Activated naive CD4-positive, alpha-beta T cell (primary cell): ENCODE measurements at places on chromosomes 12 and 14.

GRCh38 chr12:126747530-126748149 is 1519.3 kb upstream of the TMEM132C start:
- peak; percentile 9 for DNase-seq

- DNase-seq = no peak
Observed at GRCh38 chr14:59125156-59125555, 63.3 kb upstream of the DAAM1 start.

DNA sequence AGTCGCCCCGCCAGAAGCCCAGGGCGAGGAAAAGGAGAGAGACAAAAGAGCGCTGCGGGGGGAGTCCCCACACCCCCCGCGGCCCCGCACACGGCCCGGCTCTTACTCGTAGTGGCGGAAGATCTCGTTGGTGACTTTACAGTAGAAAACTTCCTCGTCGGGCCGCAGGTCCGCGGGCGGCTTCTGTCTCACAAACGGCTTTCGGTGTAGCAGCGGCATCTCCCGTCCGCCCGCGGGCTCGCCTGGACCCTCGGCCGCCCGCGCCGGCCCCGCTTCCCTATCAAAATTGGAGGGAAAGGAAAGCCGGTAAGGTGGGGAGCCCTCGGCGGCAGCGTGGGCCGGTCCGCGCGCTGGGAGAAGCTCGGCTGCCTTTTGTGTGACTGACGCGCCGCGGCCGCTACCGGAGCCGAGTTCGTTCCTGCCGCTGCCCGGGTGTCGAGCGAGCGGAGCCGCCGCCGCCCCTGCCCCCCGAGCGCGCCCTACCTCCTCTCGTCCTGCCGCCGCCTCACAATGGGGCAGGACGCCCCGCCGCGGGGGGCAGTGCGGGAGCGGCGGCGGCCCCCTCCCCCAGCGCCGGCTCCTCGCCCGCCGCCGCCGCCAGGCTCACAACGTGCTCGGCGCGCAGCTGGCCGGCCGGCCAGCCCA is 652 bp downstream of the BAZ1A start:
- DNase-seq = peak; percentile 59

DNA sequence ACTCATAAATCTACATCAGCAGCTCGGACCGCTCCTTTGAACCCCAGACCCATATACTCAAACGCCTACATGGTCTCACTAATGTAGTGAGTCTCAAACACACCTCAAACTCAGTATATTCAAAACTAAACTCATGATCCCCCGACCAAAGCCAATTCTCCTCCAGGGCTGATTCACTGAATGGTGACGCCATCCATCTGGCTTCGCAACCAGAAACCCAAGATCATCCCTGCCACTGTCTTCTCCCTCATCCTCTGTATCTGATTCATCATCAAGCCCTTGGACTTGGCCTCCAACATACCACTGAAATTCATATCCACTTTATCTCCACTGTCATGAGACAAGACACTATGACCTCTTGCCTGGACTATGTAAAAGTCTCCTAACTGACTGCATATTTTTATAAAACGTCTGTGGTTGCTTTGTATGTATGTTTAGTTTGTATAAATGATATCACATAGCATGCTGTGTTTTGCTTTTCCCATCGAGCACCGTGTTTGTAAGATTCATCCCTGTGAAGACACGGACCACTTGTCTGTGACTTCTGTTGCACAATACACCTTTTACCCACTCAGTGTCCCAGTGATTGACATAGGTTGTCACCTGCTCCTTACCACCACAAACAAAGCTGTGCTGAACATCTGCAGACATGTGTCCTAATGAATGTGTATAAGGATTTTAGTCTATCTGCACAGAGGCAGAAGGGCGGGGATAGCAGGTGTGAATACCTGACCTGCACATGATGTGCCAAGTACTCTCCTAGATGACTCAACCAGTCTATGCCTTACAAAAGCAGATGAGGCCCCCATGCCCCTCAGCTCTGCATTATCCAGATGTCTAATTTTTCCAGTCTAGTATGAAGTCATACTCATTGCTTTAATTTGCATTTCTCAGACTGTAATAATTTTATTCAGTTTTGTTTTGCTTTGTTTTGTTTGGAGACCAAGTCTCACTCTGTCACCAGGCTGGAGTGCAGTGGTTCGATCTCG is 76.9 kb downstream of the VWF start:
- no peak for DNase-seq

- no peak for DNase-seq
Observed at GRCh38 chr12:25308756-25309155, 58.0 kb upstream of the KRAS start.

GRCh38 chr12:123762715-123763052 is 583 bp downstream of the DNAH10 start:
- DNase-seq = no peak

DNA sequence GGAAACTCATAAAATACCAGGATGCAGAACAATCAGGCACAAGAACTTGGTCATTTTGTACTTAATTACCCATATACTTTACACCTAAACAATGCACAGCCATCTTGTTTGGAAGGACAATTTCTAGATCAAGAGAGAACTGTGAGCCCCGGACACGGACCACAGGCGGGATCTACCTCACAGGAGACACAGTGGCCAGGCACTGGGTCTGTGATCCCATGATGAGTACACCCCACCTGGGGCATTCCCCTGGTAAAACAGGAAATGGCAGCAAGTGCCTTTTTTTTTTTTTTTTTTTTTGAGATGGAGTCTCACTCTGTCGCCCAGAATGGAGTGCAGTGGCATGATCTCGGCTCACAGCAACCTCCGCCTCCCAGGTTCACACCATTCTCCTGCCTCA is 15.2 kb downstream of the GOLGA3 start:
- no peak for DNase-seq

GRCh38 chr14:94918896-94919295 is 149.0 kb upstream of the GSC start:
- no peak for DNase-seq

DNA sequence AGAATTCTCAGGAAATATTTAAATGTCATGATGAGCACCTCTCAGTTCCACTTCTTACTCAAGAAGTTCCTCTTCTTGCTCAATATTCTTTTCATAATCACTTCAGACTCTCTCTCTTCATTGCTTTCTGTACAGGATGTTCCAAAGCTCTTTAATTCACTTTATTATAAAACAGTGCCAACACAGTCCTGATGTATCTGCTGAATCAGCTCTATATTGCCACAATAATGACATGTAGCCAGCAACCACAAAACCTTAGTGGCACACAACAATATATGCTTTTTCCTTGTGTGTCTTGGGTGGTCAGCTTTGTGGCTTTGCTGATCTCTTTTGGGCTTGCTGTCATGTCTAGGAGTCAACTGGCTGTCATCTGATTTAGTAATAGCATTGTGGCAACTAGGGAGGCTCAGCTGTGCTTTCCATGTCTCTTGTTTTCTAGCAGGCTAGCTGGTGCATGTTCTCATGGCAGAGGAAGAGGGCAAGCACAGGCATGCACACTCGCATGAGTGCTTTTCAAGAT is 52.8 kb upstream of the SLC2A13 start:
- DNase-seq = no peak

DNA sequence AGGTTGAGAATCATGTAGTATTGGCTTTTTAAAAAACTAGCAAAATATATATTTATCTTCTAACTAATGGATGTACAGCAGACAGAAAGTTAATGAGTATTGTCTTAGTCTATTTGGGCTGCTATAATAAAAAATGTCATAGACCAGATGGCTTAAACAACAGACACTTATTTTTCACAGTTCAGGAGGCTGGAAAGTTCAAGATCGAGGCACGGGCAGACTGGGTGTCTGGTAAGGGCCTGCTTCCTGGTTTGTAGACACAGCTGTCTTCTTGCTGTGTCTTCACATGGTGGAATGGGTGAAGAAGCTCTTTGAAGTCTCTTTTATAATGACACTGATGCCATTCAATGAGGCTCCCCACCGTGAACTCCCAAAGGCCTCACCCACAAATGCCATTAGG is 70.1 kb upstream of the KRR1 start:
- DNase-seq = no peak

DNA sequence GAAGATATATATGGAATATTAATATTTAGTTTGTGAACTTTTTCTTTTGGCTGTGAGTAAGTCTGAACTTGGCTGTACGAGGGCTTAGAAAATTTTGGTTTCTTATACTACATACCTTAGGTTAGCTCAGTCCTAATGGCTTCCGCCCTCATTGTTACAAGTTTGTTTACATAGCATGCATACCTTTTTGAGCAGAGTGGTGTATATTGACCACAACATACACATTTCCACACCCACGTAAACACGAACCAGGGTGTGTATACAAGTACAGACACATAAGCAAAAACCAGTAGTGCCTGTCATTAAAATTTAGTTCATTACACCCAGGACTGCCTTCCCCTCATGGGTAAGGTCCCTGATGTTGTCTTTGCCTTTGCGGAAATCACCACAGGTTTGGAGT is 230.2 kb upstream of the RGS6 start:
- no peak for DNase-seq

DNA sequence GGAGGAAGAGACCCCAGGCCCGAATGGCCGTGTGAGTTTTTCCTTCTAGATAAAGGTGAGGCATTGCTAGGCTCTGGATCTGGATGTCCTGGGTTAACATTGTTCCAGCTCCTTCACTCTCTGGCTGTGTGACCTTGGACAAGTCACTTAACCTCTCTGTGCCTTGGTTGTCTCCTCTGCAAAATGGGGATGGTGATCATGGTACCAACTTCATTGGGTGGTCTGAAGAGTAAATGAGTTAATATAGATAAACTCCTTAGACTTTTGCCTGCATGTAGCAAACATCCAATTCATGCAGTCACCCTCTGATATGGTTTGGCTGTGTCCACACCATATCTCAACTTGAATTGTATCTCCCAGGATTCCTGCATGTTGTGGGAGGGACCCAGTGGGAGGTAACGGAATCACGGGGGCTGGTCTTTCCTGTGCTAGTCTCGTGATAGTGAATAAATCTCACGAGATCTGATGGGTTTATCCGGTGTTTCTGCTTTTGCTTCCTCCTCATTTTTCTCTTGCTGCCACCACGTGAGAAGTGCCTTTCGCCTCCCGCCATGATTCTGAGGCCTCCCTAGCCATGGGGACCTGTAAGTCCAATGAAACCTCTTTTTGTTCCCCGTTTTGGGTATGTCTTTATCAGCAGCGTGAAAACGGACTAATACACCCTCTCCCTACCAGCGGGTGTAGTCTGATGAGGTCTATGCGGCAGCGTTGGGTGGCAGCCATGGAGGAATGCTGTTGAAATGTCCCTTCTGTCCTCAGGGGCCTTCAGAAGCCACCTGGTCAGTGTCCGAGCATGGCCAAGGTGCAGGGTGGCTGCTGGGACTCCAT is 256.1 kb downstream of the GLT1D1 start:
- no peak for DNase-seq

GRCh38 chr12:96219700-96220206 is 25.6 kb downstream of the ELK3 start:
- no peak for DNase-seq

- DNase-seq = no peak
Observed at GRCh38 chr12:109447482-109447881, 29.6 kb downstream of the KCTD10 start.

- no peak for DNase-seq
Observed at GRCh38 chr12:50934981-50935807, 17.1 kb upstream of the HIGD1C start.

GRCh38 chr12:116284396-116284795 is 6.9 kb upstream of the MED13L start:
- DNase-seq = no peak

GRCh38 chr14:87851190-87851589 is 141.8 kb downstream of the GALC start:
- DNase-seq = no peak

DNA sequence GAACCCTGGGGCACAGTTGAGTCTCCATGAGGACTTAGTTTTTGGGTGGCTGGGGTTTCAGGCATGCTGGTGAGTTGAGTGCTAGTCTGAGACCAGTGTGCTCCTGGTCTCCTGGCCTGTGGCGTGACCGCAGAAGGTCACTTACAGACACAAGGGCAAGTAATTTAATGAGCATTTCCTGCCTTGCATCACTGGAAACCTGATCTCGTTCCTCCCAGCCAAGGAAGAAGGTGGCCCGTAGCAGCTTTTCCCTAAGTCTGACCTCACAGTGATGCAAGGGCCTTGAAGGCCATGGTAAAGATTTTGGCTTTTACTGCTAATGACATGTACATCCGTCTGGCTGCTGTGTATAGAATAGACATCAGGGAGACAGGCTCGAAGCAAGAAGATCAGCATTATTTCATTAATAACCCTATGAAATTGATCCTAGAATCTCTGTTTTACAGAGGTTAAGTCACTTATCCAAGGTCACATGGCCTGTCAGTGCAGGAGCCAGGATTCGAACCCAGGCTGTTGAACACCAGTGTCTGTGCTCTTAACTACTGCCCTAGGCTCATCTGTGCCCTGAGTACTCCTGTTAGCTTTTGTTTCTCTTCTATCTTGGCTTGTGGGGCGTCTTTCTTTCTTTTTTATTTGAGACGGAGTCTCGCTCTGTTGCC is 4.6 kb downstream of the TMEM120B start:
- no peak for DNase-seq

DNA sequence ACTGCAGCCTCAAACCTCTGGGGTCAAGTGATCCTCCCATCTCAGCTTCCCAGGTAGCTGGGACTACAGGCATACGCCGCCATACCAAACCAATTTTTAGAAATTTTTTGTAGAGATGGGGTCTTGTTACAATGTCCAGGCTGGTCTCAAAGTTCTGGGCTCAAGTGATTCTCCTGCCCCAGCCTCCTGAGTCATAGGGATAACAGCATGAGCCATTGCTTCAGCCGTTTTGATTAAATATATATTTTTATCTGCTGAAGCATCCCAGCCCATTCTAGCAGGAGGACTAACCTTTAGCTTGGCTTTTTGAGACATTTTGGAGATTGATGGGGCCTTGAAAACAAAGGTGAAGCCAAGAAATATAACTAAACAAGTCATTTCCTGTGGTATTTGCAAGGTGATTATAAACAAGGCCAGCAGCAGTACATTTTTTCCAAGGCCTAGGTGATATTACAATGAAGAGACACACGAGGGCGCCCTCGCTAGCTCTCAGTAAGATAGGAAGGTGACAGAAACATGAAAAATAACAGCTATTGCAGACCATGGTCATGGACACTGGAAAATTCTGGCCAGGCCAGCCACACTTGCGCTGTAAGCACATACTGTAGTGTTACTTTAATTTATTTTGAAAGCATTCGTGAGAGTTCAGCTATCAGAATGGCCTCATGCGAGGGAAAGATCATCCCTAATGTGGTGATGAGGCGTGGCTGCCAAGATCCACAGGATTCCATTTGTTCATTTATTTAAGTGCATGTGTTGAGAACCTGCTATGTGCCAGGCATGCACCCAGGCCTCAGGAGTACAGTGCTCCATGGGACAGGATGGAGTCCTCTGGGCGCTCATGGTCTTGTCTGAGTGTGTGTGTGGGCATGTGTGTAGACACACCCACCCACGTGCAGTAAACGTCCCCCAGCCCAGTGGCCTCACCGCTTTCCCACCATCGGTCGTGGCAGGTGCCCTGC is 63.5 kb downstream of the DGLUCY start:
- DNase-seq = peak; percentile 22
